ENCODE measurements at places on chromosomes 2 and 18.

- no peak overlapping the region for H3K27ac ChIP-seq
- no peak overlapping the region for H3K4me3 ChIP-seq
- no peak for DNase-seq
Measured at GRCh38 chr18:56661360-56662062, 10.4 kb downstream of the WDR7 start.

- H3K27me3 ChIP-seq = no peaks in the 10 kb centered on the region
- H3K4me3 ChIP-seq = no peak overlapping the region
- DNase-seq = no peak
Measured at GRCh38 chr18:79873449-79874110, 75.8 kb downstream of the KCNG2 start.

GRCh38 chr2:11955884-11956291, 209.5 kb downstream of the LPIN1 start:
- H3K27me3 ChIP-seq = no peaks in the 10 kb centered on the region
- DNase-seq = no peak
- no peak overlapping the region for H3K4me3 ChIP-seq
- H3K4me1 ChIP-seq = peaks cover 3% of the 10 kb centered on the region

DNA sequence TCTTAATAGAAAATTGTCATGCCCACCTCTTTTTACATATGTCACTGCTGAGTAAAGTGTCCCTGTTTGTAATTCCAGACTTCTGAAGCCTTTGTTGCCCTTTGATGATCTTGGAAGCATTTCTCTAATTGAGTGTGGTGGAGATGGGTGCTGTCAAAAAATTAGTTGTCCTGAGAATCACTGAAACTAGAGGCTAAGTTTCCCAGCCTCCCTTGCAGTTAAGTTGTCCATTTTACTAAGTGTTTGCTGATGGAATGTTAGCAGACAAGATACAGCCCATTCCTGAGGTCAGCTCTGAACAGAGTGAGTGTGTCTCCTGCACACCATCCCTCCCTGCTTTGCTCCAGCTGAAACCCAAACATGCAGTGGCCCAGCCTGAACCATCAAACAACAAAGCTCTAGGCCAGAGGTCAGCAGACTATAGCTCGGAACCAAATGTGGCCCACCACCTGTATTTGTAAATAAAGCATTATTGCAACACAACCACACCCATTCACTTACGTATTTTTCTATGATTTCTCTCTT, 28.1 kb upstream of the TMEM177 start:
- DNase-seq = no peak
- H3K27me3 ChIP-seq = peaks cover 6% of the 10 kb centered on the region
- no peak overlapping the region for H3K27ac ChIP-seq
- H3K4me1 ChIP-seq = no peaks in the 10 kb centered on the region
- H3K36me3 ChIP-seq = no peaks in the 10 kb centered on the region
- no peak overlapping the region for H3K4me3 ChIP-seq

GRCh38 chr2:127485694-127486071, 40.6 kb downstream of the IWS1 start:
- H3K36me3 ChIP-seq = peaks cover 81% of the 10 kb centered on the region
- peak overlapping the region; percentile 21 for H3K27ac ChIP-seq
- H3K27me3 ChIP-seq = no peaks in the 10 kb centered on the region
- H3K4me3 ChIP-seq = no peak overlapping the region
